ENCODE measurements at places on chromosomes 4 and X.

DNA sequence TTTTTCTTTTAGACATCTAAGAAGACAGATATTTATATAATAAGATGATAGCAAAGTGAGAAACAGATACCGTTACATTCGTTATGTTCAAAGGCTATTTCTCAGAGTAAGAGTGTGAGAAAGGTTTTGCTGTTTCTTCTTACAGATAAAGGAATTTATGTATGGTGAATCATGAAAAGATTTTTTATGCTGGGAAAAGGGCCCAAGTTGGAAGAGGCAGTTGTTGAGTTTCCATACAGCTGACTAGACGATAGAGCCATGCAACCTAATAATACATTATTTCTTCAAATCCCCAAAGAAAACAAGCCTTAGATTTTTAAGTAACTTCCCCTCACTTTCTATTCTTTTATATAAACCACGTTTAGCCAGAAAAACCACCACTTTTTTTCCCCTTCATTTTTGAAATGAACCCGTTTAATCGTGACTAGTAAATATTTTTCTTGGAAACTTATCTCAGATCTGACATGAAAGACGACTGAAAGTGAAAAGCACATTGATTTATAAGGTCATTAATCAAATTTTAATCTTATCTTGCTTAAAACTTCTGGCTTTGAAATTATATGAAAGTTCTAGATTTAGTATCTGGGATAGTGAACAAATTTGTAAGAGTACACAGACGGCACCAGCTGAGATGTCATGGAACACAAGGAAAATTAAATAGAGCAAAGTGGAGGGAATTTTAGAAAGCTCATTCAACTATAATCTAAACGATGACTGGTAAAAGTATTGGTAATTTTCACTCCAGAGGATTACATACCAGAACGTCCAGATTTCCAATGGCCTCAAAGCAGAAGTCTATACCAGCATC is 10.9 kb downstream of the ADH6 start:
- DNase-seq: no peak

DNA sequence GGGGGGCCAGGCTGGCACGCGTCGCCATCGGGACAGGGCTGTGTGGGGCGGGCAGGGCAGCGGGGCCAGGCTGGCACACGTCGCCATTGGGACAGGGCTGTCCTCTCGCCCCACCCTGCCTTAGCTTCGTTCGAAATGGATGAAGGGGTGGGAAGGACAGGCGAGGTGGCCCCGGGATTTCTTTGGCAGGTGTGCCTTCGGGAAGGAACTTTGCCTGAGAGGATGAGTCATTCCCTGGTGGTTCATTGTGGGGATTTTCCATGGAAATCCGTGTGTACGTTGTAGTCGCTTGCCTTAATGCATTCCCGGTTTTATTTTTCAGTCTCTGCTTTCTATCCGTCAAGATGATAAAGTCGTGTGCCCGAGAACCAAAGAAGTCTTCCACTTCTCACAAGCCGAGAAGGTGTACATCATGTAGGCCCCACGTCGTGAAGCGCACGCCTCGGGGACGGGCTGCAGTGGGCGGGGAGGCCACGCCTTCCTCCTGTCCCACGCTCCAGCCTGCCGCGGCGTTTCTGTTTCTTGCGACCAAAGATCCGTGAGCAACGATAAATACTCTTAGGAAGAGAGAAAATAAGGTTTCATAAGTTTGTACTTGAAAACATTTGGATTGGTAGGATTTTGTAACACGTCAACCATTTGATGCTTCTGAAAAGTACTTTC is 8.1 kb upstream of the UVSSA start:
- no peak for DNase-seq

GRCh38 chr4:55613621-55614020 is 21.6 kb upstream of the PDCL2 start:
- DNase-seq: no peak

GRCh38 chr4:84841435-84841834 is 125.1 kb downstream of the WDFY3 start:
- no peak for DNase-seq

- no peak for DNase-seq
These were observed 288.0 kb downstream of the ASMT start for GRCh38 chrX:1902901-1903235.

- no peak for DNase-seq
These were observed 104.4 kb upstream of the RAB40AL start for GRCh38 chrX:102832661-102833060.

GRCh38 chr4:83536362-83537272 is 709 bp downstream of the GPAT3 start:
- no peak for DNase-seq

DNA sequence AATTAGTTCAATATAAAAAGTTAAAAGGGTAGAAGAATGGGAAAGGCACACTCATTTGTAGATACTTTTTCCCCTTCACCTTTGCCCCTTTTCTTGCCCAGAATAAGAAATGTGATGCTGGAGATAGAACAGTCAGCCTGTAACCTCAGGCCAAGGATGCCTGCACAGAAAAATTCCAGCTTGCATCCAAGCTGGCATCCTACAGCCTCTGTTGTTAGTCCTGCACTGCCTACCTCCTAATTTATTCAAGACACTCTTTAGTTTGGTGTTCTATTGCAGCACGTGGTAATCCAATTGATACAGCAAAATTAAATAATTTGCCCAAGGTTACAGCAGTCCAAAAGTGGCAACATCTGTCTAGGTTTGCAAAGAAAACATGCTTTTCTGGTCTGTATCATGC is 9.7 kb upstream of the USO1 start:
- DNase-seq: no peak

- DNase-seq: no peak
These were observed 153.8 kb upstream of the SLC4A4 start for GRCh38 chr4:71185037-71185436.

GRCh38 chr4:134201216-134202161 is at the start of gene PABPC4L:
Gene PABPC4L, minus strand, starts transcription at chr4:134201789. Its CDS starts 770 bp downstream, at chr4:134201019.
- DNase-seq: no peak

- DNase-seq: no peak
These were observed 283.9 kb upstream of the AGA start for GRCh38 chr4:177726111-177726510.
